T-cell (primary cell): ENCODE measurements at places on chromosomes 3 and 15.

DNA sequence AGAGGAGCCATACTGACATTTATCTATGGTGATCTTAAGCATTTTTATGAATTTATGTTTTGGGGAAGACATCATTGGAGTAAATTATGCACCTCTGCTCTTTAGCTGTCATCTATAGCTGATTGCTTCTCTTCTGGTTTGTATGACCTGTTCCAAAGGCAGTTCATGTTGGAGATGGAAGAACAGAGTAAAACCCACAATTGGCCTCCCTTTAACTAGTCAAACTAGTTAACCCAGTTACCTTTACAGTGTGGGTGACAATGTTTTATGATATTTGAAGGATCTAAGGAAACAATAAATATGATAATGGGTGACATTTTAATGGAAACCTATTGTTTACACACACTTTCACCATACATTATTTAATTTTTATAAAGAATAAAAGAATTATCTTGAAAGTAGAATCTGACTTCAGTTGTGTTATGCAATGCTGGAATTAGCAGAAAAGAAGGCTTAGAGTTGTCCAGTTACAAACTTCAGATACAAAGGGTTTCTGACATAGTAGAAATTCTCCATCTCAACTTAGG lies 263.5 kb downstream of the NFKBIZ start:
- DNase-seq = no peak

- DNase-seq = peak; percentile 28
Observed at GRCh38 chr3:43087249-43087776, 18.6 kb downstream of the POMGNT2 start.

DNA sequence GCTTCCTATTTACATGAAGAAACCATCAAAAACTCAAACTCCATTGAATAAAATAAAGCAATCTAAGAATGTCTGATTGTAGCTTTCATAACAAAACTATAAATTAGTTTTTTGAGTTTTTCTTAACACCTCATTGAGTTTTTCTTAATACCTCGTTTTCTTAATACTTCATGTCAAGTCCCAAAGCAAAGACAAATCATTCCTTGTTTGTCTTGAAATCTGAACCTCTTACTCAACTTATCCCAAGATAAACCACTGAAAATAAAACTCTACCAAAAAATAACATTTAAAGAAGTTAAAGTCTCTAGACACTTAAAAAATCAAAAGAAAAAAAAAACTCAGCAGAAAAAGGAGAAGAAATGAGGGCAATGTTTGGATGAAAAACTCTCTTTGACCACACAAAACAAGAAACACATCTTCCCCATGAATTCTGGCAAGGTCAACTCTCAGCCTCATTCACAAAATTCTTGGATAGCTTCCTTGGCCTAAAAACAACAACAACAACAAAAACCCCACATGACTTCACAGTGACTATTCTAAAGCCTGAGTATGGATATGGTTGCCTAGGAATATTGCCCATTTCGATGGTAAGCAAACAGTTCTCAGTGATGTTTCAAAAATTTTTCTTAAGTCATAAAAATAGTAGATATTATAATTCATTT lies 38.2 kb downstream of the TMCC1 start:
- no peak for DNase-seq

GRCh38 chr15:85401108-85401774 lies 20.8 kb downstream of the AKAP13 start:
- DNase-seq = no peak

GRCh38 chr15:101651554-101652097 lies 555 bp downstream of the TM2D3 start:
- no peak for DNase-seq

DNA sequence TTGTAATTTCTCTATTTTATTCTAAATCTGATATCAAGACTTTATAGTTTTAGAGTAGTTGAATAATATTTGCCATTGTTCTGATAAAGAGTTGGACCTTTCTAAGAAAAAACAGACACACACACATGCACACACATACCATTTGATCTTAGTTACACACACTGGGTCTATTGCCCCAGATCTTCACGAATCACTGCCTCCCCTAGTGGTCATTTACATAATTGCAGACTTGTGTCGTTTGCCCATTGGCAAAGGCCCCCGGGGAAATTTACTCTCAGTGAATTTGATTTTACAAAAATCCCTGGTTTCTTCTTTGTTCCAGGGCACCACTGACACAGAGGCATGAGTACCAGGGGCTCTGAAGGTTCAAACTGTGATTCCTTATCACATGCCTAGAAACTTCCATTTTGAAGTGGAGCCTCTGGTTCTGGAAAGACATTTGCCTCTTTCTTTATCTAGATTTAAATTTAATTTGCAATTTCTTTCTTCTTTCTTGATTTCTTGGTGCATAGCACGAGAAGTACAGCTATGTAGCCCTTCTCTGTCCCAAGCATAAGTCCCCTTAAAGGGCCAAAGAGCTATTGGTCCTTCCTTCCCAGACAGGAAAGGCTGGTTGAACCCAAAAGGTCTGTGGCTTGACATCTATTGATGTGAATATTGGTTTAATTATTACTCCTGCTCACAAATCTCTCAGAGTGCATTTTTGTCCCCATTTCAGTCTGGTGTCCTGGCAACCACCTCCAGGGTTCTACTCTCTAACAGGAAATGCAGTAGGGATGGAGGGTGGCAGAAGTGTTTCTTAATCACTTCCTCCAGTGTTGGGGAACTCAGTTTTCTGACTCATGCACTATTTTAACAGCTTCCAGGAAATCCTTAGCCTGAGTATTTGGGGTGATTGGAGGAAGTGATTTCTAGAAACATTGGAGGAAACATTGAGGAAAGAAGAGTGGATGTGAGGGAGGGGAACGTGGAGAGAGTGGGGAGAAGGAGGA lies 32.4 kb upstream of the SLC6A11 start:
- no peak for DNase-seq

DNA sequence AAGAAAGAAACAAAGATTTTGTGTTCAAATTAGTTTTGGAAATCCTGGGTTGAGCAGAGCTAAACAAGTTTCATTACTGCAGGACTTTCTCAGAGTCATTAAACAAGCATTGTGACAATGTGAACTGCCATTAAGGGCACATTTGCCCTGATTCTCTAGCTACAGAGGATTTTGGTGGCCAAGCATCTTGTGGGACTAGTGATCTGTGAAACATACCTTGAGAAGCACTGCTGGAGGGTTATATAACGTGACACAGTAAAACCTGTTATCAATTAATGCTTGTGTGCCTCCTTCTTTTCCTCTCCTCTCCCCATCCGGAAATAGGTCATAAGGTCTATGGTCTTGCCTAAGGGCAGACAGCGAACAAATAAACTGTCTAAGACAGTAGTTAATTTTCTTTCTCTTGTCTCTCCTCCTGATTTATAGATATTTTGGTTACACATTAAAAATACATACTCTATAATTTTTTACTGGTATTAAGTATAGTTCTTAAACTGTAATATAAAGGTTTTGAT lies 167.3 kb upstream of the NANOGP8 start:
- DNase-seq = no peak

GRCh38 chr15:25062551-25063430 lies 108.0 kb downstream of the SNRPN start:
- no peak for DNase-seq

GRCh38 chr3:103767635-103768034 lies 1332.8 kb downstream of the ZPLD1 start:
- no peak for DNase-seq

- DNase-seq = no peak
Observed at GRCh38 chr3:151949706-151950105, 76.3 kb downstream of the SUCNR1 start.

DNA sequence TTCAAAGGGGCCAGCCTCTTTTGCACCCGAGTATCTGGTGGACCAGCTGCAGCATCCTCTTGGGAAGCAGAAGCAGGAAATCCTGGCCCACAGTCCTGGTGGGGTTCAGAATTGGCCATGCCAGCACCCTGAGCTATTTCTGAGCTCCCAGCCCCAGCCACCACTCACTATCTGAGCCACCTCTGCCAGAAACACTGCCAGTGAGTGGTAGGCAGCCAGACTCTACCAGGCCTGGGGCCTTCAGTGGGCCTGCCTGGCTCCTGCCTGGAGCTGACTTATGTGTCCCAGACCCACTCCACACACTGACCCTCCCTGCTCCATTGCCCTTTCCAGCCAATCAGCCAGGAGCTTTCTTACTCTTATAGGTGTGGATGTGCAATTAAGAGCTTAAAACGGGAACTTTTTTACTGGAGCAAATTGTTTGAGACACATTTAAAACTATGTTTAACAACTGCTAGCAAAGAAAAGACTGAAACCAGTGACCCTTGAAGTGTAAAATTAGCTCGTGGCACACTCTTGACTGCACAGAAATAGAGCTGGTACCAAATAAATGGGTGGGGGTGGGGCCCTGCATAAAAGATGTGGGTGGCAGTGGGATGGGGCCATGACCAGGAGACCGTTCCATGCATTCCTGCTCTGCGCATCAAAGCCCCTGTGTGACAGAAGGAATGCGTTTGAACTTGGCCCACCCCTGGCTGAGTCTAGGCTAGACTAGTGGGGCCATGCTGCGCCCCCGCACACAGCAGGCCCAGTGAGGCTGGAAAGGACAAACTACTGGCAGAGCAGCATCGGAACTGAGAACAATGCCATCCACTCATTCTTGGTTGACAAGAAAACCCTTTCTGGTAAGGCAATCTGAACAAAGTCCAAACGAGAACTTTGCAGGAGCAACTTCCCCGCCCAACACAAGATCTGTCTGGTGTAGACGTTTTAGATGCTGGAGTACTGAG lies 48.0 kb downstream of the CTNNB1 start:
- DNase-seq = no peak

DNA sequence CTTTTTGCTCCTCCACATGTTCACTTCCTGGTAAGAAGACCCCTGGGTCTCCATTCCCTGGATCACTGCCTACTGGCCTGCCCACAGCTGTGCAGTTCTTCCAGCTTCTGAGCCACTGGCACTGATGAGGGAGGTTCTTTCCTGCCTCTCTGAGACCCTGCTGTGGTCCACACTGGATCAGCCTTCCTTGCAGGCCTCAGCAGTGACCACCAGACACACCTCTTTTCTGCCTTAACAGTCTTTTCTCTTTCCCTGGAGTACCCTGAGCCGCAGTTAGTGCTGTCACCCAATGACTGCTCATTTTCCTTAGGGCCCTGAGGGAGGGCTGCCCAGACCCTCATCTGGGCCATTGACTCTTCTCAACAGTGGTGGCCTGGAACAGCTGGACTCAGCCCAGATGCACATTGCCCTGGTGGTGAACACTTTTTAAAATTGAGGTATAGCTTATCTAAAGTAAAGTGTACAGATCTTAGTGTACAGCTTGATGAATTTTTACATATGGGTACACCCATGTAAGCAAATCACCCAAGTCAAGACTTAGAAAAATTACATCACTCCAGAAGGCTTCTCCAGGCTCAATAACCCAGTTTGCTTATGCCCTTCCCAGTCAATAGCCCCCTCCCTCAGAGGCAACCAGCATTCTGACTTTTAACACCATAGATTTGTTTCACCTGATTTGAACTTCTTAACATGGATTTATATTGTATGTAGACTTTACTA lies 32.8 kb upstream of the C3orf80 start:
- DNase-seq = no peak

GRCh38 chr3:94293793-94294195 lies 230.9 kb downstream of the NSUN3 start:
- DNase-seq = no peak

DNA sequence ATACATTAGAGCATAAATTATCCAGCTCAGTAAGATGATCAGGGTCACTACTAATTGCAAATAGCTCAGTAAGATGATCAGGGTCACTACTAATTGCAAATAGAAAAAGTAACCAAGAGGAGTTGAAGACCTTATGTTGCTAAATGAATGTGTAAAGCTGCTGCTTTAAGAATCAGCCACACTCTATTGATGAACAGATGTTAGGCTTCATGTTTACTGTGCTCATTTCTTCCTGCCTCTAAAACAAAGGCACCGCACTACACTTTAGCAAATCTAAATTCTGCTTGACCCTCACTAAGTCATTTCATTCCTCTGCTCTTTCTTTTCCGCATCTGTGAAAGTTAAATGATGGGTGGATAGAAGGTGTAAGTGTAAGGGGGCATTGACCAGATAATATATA lies 92.6 kb upstream of the PLSCR4 start:
- no peak for DNase-seq

GRCh38 chr3:177729956-177730681 lies 532.8 kb upstream of the TBL1XR1 start:
- DNase-seq = no peak

GRCh38 chr15:48006031-48006511 lies 114.7 kb upstream of the SLC24A5 start:
- DNase-seq = no peak

DNA sequence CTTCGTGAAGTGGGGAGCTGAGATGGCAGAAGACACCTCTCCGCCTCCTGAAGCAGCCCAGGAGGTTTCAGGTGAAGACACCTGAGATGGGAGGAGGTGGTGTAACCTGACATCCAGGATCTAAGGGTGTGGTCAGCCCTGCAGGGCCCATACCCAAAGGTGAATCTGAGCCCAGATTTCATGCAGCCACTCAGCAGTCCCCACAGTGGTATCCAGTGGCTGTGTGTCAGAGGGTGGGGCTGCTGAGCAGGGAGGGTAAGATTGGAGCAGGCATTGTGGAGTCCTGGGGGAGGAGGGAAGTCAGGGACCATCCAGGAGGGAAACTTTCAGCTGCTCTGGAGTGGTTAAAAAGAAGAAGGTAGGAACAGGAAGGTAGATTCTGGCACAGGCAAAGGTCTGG lies 46.0 kb upstream of the SMAD6 start:
- no peak for DNase-seq

- DNase-seq = peak; percentile 43
Observed at GRCh38 chr3:50573566-50574443, 4.5 kb downstream of the HEMK1 start.

GRCh38 chr15:66405615-66406014 lies 18.9 kb downstream of the MAP2K1 start:
- no peak for DNase-seq

DNA sequence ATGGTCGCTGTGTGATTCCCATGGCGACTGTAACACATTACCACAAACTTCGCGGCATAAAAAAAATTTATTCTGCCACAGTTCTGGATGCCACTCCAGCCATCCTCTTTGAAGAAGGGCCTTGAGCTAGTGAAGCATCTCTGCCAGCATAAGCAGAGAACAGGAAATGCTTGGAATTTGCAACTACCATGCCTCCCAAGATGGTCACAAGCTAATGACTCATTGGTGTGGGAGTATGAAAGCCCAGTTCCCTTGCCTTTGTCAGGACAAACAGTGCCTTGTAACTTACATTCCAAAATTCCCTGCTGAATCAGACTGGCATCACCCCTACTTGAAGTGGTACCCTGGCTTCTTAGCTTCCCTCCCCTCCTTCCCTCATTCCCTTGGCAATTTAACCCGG lies 129.7 kb downstream of the PROS1 start:
- DNase-seq = no peak

DNA sequence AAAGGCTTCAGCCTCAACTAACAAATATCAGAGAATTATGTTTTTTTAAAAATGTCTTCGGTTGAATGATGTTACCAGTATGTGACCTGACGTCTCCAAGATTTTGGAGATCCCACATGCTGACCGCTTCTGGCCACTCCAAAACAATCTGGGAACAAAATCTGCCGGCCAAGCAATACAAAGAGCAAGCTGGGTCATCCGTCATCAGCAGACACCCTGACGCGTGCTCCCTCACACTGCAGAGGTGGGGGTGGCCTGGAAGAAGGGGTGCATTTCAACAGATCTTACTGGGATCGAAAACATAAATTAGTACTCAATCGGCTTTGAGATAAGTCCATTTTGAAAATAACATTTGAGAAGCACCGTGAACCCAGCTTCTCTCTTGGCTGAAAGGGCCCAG lies 33.6 kb downstream of the HES1 start:
- DNase-seq = no peak

- DNase-seq = no peak
Observed at GRCh38 chr3:15279671-15280402, 52.5 kb downstream of the SH3BP5 start.
